Kidney epithelial cell (primary cell): ENCODE measurements at places on chromosomes 5 and 9. TPM values are rescaled to one million over a fixed set of nuclear protein-coding genes. Genes with fewer than 3 reads are reported as not detected.

DNA sequence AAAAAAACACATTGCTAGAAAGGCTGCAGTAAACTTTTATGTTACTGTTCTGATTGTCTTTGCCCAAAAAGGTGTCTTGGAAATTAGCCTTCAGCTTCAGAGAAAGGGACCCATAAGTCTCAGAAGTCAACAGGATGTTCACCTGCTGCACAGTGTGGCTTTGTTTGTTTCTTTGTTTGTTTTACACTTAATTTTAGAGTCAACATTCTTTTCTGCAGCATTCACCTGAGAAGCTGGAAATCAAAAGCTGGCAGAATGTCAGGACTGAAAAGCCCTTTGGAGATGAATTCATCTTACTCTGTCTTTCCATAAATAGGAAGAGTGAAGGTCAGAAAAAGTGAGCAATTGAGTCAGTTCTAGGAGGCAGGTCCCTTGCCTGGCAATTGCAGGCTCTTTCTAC lies 170.0 kb downstream of the PAPPA start:
- no peak for DNase-seq

Gene GMCL2
- total RNA-seq: not detected in 2 replicates

GRCh38 chr5:133474851-133475590 lies 137.3 kb downstream of the FSTL4 start:
- DNase-seq: no peak

DNA sequence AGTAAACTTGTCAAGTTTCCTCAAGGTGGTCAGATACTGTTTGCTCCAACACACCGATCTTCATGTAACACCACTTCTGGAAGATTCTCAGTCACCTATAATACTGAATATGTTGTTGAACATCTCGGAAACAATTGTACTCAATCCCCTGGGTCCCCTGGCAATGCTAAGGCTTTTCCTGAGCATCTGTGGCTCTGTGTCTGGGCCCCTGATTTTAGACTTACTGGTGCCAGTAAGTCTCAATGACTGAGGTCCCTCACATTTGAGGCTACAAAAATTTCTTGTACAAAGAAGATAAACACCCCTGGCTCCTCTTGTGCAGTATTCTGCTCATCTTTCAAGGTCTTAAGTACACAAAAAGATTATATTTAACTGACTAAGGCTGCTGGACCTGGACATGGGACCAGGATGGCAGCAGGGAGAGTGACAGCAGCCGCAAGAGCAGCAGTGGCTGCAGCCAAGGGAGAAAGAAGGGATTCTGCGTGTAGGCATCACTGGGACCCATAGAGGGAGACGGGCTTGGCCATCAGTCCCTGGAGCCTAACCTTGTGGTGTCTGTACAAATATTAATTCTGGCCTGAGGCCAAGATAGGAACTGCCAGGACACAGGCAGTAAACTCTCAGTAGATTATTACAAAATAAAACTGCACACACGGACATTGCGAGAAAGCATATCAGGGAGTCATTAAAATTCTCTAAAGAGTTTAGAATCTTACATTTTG lies 49.0 kb upstream of the TNPO1 start:
- DNase-seq: no peak

DNA sequence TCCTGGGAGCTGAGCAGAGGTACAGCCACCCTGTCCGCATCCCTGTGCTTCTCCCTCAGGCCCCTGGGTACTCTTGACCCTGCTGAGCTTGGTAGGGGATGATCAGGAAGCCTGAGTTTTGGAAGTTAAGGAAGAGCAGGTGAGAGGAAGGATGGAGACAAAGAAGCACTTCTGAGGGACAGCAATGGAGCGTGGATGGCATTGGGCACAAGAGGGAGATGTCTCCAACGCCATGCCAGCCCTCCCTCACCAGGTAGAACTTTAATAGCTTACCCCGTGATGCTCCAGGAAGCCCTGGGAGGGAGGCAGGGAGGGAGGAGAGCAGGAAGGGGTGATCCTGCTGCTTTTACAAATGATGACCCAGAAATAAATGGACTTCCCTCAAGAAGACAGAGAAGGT lies 29.9 kb upstream of the SMU1 start:
- no peak for DNase-seq

- no peak for DNase-seq
Observed at GRCh38 chr5:179438011-179438441, 92.8 kb upstream of the ADAMTS2 start.

DNA sequence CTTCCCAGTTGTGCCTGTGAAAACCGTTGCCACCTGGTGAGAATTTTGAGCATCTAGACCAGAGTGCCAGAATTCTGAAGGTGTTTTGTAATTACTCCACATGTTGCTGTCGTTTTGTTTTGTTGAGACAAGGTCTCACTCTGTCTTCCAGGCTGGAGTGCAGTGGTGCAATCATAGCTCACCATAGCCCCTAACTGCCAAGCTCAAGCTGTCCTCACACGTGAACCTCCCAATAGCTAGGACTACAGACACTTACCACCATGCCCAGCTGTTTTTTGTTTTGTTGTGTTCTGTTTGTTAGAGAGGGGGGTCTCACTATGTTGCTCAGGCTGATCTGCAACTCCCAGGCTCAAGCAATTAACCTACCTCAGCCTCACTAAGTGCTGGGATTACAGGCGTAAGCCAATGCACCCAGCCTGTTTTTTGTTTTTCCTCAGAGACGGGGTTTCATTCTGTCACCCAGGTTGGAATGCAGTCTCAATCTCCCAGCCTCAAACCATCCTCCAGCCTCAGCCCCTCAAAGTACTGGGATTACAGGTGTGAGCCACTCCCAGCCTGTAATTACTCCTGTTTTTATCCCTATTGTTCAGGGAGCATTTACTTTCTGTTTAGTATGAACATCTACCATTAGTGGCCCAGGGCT lies 121.1 kb upstream of the DMRT1 start:
- no peak for DNase-seq
